T47D (cell line): ENCODE measurements at places on chromosomes 6 and 20.
A peak's percentile ranks its signal among the peaks of the same experiment; 100 is the strongest.

DNA sequence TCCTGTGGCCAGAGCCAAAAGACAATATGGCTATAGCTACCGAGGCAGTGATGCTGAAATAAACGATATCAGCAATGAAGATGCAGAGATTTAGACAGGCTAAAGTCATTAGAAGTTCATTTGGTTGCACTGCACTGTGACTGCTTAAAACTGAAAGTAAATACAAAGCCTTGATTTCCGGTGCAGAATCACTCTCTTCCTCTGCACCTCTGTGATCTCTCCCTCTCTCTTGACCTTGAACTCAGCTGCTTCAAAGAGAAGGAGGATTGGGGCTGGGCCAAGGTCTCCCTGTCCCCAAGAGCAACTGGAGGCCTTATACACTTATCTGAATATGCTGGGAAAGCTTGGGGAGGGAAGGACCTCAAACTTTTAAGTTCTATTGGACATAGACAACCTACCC lies 34.6 kb upstream of the SPACA1 start:
- DNase-seq: no peak

- DNase-seq: no peak
Observed at GRCh38 chr6:107246972-107247615, 131.8 kb upstream of the BEND3 start.

DNA sequence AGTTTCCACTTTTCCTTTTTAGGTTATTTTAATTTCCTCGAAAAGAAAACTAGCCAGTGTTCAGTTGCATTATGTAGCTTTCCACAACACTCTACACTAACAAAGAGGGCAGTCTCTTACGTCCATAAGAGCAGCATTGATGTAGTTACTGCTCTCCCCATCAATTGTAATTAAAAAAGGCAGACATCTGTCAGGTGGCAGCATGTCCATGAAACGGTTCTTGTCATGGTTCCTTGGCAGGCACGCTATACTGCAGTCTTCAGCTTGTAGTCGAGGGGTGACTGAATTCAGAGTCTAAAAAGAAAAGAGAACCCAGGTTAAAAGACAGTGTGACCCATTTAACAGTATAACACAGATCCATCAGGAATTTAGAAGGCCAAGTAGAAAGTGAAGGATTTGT lies 80.1 kb upstream of the THEMIS start:
- no peak for DNase-seq

DNA sequence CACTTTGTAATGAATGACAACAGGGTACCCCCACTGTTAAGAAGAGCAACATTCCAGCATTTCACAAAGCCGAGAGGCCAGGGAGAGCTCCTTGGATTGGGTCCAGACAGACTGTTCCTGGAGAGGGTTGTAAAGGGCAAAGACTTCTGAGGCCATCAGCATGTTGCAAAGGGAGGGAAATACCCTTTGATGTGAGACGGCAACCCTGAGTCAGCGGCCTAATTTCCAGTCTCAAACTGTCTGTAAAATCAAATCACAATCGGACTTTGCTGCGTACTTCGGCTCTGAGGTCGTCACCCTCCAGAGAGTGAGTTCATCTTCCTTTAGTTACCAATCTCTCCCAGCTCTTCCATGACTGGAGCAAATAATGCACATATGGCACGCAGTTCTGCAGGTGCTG lies 101.0 kb upstream of the DTNBP1 start:
- DNase-seq: no peak

- DNase-seq: no peak
Observed at GRCh38 chr20:17810062-17810631, 110.4 kb downstream of the BANF2 start.

DNA sequence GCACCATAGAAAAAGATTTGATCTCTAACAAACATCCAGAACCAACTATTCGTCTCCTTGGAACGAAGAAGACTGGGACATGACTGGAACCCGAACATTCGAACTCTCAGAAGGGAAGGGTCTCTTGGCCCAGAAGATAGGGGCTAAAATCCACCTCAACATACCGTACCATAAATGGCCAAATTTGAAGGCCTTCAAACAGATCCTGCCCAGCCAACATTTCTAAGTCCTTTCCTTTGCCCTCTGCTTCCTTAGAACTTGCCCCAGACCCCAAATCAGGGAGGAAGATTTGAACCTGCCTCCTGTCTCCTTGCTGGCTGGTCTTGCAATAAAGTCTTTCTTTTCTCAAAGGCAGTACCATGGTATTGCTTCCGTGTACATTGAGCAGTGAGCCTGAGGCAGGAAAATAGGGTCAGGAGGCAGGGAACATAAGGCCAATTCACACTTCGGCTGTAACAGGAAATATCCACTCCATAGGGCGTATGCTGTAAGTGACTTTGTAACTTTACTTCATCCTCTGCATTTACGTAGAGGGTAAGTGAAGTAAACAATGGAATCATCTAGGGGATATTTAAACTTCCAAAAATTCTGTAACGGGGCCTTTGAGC lies 1.8 kb upstream of the PXDC1 start:
- no peak for DNase-seq

DNA sequence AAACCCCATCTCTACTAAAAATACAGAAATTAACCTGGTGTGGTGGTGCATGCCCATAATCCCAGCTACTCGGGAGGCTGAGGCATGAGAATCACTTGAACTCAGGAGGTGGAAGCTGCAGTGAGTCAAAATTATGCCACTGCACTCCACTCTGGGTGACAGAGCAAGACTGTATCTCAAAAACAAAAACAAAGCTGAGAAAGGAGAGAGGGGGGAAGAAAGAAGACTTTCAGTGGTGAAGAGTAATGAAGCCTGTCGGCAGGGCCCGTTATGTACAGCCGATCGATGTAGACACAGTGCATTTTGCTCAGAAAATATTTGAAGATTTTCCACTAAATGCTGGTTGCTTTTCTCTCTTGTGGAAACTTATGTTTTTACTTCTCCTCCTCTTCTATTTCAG lies 13.8 kb downstream of the VAPB start:
- no peak for DNase-seq

DNA sequence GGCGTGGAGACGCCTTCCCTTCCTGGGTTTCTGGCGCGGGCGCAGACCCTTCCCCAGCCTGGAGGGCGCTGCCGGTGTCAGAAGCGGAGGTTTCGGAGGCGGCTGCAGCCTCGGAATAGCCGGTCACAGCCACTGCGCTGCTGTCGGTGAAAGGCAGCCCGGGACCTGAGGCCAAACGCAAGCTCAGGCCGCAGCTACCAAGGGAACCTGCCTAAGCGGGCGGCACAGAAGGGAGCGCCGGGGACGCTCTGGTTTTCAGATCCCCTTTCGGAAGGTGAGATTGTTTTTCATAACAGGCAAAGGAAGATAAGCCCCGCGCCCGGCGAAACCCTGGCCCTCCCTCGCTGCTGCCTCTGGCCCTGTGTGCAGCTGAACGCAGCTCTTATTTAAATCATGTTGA lies 116.5 kb downstream of the FAM120B start:
- no peak for DNase-seq

GRCh38 chr6:81697559-81697958 lies 54.9 kb downstream of the TENT5A start:
- DNase-seq: no peak

GRCh38 chr6:27176523-27177484 lies 70.7 kb upstream of the PRSS16 start:
- DNase-seq: peak; percentile 61

- no peak for DNase-seq
Observed at GRCh38 chr6:145045582-145045981, 689.7 kb downstream of the EPM2A start.

GRCh38 chr6:113068570-113068969 lies 721.4 kb downstream of the RFPL4B start:
- DNase-seq: no peak

DNA sequence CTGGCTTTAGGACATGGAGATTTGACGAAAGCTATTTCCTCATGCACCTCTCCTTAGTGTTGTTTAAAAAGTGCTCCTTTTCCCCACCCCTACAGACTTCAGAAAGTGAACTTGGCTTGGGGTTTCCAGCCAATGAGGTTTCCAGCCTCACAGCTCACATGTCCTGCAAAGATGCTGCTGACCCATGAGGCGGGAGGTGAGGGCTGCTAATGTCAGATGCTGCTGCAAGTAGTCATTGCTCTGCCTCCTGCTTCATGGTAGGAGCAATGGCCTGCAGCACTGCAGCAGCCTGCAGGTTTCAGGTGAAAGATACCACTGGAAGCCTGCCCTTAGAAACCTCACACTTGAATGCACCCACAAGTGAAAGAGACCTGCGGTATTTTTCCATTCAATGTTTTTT lies 112.8 kb downstream of the LAMP5 start:
- DNase-seq: no peak

DNA sequence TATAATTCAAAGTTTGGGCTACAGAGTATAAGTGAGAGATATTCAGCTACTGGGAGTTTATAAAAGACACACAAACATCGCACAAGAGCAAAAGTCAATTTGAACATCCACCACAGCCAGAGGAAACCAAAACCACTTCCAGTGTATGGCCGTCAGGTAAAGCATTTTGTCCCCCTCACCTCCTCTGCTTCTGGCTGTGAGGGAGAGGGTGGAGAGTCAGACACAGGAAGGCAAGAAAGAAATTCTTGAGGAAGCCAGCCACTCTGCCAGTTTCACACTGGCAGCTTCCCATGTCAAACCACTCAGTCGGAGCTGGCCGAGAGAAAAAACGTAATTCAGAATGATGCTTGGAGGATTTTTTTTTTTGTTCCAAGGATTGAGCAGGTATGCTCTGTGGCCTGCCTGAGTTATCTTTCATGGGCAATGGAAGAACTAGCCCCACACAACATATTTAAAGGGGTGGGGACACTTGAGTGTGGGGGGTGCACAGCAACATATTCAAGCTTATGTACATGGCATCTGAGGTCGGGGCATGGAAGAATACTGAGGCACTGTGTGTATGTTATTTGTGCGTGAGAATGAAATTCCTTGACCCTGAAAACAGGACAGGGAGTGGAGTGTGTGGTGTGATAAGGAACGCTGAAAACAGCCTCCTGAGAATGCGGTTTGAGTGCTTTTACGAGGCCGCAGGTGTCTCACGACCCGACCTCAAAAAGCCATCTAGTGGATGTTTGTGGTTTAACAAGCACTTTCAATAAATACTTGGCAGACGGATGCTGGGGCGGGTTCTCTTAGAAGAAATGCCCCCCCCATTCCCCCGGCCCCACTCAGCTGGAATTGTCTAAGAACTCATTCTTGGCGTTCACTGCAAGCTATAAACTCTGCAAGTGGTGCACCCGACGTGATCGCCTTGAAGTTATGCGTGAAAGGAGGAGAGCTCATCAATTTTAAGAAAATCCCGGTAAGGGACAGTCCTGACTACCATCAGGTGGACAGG lies 27.5 kb upstream of the ZBTB22 start:
- peak; percentile 86 for DNase-seq

DNA sequence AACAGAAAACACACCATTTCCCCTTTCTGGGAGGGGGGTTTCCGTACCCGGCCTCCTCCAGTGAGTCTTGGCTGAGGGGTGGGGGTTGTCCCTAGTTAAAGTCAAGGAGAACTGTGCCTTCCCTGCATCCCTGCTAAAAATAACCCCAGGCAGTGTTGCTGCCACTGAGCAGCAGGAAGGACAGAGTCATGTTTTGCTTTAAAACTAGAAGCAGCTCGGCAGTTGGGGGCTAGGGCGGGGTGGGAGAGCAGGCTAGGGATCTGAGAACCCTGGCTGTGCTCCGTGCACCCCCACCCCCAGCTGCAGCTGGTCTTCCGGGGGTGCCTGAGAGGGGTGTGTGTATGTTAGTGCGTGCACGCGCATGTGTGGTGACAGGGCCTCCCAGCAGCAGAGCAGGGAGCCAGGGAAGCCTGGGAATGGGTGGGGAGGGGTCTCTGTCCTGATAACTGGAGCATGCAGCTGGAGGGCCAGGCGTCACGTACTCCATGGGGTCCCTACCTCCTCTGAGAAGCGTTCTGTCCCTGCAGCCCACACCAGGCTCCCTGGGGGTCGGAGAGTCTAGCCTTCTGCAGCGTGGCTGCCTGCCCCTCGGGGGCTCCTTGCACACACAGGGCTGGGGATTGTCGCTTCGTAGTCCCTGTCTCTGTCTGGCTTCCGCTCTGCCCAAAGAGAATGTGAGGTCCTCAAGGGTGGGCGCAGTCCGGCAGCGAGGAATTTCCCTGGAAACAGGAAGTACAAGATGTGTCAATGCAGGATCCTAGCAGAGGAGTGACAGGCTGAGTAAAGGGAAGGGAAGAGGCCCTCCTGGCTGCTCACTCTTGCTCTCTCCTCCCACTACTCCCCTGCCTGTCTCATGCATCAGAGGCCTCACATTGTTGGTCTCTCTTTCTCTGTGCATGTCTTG lies 16.8 kb upstream of the ARMC12 start:
- DNase-seq: no peak

DNA sequence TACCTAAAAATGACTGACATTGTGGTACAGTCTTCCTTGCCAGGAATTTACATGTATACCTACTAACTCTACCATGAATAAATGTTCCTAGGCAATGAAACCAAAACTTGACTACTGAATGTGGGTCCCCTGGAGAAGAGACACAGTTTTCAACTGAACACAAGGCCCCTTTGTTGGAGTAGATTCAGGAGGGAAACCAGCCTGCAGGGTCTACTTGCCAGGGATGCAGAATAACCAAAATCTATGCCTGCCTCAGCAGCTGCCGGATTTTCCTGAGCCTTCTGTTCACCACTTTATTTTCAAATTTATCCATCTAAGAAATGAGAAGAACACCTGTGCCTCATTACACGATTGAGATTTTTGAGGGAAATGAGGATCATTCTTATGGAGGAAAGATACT lies 211.9 kb downstream of the GRM1 start:
- no peak for DNase-seq

DNA sequence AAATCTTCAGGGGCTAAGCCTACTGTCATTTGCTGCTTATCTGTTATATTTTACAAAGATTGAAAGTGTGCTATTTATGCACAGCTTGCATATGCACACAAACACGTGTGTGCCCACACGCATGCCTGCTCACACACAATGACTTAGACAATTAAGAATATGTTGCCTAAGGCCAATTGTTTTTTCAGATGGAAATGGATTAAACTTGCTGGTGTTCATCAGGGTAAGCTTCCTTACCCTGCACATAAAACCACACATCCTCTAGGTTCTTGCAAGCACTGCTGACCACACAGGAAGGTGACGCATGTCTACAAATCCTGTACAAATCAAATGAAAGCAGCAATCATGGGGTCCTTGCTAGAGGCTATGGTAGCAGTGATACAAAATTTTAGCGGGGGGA lies 58.4 kb downstream of the GJA10 start:
- no peak for DNase-seq

GRCh38 chr20:34875642-34876405 lies 588 bp upstream of the ACSS2 start:
- DNase-seq: peak; percentile 99

DNA sequence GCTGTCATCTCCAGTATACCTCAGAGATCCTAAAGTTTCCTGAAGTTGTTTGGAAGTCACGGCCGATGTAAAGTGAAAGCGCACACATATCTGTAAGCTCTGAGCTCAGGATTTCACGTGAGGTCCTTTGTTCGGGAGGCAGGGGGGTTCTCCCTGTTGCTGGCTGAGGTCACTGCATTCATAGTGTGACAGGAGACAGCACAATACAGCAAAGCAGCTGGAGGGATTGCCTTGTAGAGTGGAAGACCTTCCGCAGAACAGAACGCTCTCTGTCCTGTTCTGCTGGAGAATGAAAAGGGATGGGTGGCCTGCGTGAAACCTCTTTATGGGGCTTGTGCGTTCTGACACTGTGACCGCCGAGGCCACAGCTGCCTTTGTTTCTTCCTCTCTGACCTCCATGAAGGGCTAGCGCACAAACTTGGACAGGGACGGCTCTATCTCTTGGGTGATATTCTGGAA lies 13.4 kb upstream of the SERPINB1 start:
- no peak for DNase-seq

- DNase-seq: peak; percentile 59
Observed at GRCh38 chr6:74932232-74932888, 273.5 kb downstream of the COL12A1 start.

- no peak for DNase-seq
Observed at GRCh38 chr20:2386516-2387179, 5.9 kb downstream of the TGM6 start.

GRCh38 chr20:62310757-62311121 lies 7.9 kb downstream of the ADRM1 start:
- DNase-seq: no peak
